ENCODE measurements at places on chromosomes 13 and 19.

- DNase-seq: peak; percentile 31
These were observed 69.2 kb upstream of the KCTD15 start for GRCh38 chr19:33727331-33727998.

GRCh38 chr19:45136507-45137178 lies 24.1 kb downstream of the NKPD1 start:
- no peak for DNase-seq

- no peak for DNase-seq
These were observed 38.4 kb downstream of the PIBF1 start for GRCh38 chr13:72820156-72820897.

- DNase-seq: no peak
These were observed 57.5 kb downstream of the SLC7A1 start for GRCh38 chr13:29537736-29538651.

- no peak for DNase-seq
These were observed 223.5 kb upstream of the MAB21L1 start for GRCh38 chr13:35699825-35700510.

DNA sequence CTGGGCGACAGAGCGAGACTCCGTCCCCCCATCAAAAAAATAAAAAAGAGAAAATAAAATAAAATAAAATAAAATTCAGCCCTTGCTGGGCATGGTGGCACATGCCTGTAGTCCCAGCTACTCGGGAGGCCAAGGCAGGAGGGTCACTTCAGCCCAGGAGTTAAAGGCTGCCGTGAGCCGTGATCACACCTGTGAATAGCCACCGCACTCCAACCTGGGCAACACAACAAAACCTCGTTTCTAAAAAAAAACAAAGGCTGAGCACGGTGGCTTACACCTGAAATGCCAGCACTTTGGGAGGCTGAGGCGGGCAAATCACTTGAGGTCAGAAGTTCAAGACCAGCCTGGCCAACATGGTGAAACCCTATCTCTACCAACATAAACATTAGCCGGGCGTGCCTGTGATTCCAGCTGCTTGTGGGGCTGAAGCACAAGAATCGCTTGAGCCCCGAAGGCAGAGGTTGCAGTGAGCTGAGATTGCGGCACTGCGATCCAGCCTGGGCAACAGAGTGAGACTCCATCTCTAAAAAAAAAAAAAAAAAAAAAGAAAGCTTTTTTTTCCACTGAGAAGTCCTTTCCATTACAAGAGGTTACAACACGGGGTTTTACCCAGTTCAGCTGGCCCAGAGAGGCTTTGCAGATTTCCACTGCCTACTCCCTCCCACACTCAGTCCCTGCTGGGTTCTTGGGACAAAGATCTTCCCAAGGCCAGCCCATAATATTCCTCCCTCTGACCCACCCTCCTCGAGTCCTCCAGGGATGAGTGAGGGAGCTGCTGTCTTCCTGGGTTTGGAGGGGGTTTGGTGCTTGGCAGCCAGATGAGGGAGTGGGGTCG lies 6.4 kb downstream of the ANGPTL4 start:
- DNase-seq: no peak

DNA sequence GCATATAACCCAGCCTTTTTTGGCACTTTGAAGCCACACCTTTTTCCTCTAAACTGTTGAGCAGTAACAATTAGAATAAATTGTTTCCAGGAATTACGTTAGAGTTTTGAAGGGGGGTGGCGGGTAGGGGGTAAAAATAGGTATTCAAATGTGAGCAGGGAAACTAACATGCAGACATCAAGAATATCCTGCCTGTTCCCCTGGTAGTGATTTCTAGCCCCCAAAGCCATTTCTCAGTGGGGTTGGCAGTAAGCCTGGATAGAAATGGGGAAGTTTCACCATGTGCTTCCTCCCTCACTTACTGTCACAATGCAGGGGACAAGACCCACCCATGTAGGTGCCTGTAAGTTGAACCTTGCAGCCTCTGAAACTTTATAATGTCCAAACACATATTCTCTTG lies 3.8 kb downstream of the DOCK9 start:
- DNase-seq: no peak

GRCh38 chr19:47699360-47699917 lies 13.8 kb upstream of the EHD2 start:
- DNase-seq: no peak

DNA sequence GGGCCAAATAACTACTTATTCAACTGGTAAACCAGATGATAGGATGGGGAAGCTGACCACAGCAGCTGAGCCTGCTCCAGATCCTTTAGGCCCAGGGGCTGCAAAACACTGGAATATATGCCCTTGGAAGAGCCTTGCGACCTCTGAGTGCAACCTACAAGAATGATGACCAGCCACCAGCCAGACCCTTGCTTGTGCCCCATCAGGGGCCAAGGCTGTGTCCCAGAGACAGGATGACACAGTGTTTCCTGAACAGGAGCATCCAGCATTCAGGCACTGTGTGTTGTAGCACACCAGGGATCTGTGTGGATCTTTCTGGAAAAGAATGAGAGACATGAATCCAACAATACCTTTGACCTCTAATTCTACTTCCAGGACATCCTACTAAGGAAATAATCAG lies 14.5 kb downstream of the GJA3 start:
- no peak for DNase-seq

DNA sequence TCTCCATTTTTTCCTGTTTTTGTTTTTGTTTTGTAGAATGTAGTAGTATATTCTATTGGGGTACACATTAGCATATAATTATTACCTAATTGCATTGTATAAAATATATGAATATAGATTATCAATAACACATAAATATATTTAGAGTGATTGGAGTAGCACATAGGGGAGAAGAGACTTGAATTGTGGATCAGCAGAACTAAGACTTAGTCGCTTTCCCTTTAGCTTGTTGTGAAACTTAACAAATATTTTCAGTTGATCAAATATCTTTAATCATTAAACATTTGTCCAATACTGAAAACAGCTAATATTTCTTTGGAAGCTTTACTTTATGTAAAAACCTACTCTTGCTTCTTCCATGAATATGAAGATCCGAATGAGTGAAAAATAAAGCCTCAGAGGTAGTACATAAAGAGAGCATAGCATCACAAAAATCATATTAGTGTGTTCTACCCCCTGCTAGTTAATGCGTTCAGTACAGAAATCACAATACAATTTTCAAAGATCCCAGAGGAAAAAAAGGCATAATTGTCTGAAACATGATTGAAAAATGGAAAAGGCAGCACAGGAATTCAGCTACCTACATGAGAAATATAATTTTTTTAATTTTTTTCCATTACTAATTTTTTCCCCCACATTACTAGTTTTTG lies 1348.0 kb upstream of the PRR20A start:
- DNase-seq: no peak

Data from mucosa of gallbladder (tissue), 1 donor.